Dermis microvascular lymphatic vessel endothelial cell (primary cell): ENCODE measurements at places on chromosomes 6 and 20. TPM values are rescaled to one million over a fixed set of nuclear protein-coding genes. Genes with fewer than 3 reads are reported as not detected.

NRN1 gene
- total RNA-seq: 28.1 and 34.0 TPM in 2 replicates

- peak; percentile 94 for DNase-seq
Observed at GRCh38 chr6:11389977-11390376, 147.6 kb upstream of the TMEM170B start.

IL17A gene
- not detected in 2 replicates for total RNA-seq

DNA sequence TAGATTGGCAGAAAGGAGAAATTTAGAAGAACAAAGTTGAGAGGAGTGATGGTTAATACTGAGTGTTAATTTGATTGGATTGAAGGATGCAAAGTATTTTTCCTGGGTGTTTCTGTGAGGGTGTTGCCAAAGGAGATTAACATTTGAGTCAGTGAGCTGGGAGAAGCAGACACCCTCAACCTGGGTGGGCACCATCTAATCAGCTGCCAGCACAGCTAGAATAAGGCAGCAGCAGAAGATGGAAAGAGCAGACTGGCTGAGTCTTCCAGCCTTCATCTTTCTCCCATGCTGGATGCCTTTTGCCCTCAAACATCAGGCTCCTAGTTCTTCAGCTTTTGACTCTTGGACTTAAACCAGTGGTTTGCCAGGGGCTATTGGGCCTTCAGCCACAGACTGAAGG, 437.7 kb upstream of the AGPAT4 start:
- DNase-seq: no peak

- DNase-seq: no peak
Observed at GRCh38 chr6:113248532-113248931, 608.6 kb upstream of the MARCKS start.

MACROD2 gene
- 0.13 and 0.25 TPM in 2 replicates for total RNA-seq

- DNase-seq: no peak
Observed at GRCh38 chr20:8851446-8851845, 217.4 kb upstream of the PLCB4 start.

ENPP1 gene
- 0.13 and 0.25 TPM in 2 replicates for total RNA-seq

DNA sequence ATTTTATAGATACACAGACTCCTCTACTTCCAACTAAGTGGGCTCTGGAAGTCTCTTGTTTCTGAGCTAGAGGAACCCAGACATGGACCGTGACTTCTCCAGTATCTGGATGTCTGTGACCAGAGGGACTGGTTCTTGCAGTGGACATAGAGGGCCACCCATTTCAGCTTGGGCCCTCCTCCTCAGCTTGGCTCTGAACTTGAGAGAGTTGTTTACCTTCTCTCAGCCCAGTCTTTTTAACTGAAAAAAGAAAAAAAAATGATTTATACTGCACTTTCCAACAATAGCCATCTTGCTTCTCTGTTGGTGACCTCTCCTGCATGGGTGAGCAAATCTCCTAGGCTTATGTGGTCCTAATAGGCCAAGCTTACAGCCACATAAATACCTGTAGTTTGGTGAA, 60.3 kb upstream of the TMEM181 start:
- no peak for DNase-seq

ME1 gene
- 3.8 and 7.6 TPM in 2 replicates for total RNA-seq

GRCh38 chr20:57495978-57496377, 29.0 kb downstream of the CTCFL start:
- DNase-seq: no peak

DNA sequence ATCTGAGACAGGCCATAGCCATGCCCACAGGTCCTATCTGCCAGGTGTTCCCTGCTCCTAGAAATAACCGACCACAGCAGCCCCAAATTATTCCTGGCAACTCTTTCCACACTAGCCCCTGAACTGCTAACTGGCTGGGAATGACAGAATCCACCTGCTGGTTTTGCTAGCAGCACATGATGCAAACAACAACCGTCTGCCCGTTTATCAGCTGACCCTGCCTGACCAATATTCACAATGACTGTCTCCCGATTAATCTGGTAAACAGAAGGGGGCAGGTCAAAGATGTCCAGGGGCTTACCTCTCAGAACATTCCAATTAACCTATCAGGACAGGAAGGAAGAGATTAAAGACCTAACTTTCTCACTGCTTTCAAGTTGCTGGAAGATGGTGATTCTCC, 101.5 kb downstream of the NRSN1 start:
- DNase-seq: no peak

- DNase-seq: peak; percentile 12
Observed at GRCh38 chr6:137291441-137291840, 72.3 kb upstream of the IFNGR1 start.

DNA sequence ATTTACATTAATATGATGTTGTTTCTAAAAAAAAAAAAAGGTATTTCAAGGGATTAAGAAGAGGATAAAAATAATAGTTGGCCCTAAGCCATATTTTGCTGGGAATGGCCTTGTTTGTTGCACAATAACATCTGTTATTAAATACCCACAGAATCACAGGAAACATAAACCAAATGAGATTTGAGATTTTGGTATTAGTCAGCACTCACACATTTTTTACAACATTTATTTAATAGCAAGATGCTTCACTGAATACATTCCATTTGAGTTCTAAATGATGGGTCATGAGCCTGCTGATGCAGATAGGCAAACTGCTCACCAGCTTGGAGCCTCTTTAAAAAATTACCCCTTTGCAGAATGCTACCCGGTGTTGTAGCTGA, 92.9 kb upstream of the ENPP5 start:
- DNase-seq: peak; percentile 12

- DNase-seq: no peak
Observed at GRCh38 chr6:108592371-108593337, 31.9 kb downstream of the FOXO3 start.

- DNase-seq: peak; percentile 56
Observed at GRCh38 chr6:28218312-28219248, 6.5 kb upstream of the ZSCAN9 start.

INSM1 gene
- not detected in 2 replicates for total RNA-seq

DNA sequence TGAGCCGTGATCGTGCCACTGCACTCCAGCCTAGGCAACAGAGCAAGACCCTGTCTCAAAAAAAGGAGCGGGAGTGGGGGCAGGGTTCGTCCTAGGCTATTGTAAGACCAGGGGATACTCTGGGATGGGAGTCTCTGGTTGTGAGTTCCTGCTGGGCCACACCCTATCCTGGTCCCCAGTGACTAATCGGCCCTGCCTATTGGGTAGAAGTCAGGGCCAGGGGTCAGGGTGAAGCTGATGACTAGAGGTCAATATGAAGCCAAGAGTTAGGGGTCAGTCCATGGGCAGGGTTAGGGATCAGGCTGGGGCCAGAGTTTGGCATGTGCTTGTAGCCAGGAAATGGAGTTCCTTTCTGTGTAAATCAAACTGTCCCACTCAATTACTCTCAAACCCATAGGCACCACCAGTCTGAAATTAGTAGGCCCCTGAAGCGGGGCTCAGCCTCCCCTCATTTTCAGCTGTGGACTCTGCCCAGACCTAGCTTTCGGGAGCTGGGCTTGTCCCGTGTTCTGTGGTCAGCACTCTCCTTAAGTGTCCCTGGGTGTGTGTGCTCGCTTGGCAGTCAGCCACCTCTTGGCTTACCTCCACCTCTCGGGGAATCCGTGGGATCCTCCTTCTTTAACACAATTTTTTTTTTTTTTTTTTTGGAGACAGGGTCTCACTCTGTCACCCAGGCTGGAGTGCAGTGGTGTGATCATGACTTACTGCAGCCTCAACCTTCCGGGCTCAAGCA, 1.8 kb downstream of the HSPA12B start:
- no peak for DNase-seq

DNA sequence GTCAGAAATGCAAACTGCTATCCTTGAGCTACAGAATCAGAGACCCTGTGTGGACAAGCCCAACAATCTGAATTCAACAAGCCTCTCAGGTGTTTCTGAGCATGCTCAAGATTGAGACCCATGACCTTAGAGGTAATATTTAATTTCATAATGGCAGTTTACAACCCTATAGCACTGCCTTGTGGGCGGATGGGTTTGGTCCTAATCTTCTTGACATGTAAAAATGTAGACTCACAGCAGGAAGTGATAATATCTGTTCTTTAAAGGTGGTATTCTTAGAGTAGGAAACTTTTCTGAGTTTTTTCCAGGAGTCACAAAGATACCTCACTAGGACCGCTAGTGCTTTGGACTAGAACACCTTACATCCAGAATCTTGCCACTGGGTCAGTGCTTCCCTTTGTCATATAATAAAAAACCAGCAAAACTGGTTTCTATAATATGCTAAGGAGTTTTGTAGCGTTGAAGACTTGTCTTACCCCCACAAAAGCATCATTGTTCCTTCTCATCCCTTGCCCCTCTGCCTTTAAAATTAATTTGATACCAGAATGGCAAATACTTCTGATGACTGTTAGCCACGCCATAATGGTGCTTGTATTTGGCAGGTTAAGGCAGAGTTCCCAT, 52.6 kb downstream of the E2F3 start:
- no peak for DNase-seq
